Activated CD8-positive, alpha-beta memory T cell treated with anti-CD3 and anti-CD28 coated beads, Interleukin-2, amount 50 U/mL, for 48 hours (primary cell): ENCODE measurements at places on chromosomes 2 and 18.
A peak's percentile ranks its signal among the peaks of the same experiment; 100 is the strongest.

GRCh38 chr18:906416-907114 lies 1.9 kb downstream of the ADCYAP1 start:
- peak; percentile 57 for DNase-seq

DNA sequence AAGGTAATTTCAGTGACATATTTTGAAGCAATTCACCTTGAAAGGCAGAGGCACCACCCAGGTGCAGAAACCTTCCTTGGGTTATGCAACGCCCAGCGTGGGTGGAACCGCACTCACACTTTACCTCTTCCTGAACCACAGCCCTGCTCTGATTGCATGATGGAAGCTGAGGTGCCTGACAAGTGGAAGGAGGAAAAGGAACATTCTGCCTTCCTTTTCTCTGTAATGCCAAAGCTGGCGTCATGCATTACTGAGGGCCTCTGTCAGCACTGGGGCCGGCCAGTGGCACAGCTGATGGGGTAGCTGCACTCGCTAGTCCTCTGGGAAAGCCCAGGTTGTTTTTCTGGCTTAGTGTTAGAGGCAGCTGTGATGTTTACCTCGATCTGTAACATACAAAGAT lies 266.5 kb downstream of the NEDD4L start:
- no peak for DNase-seq

DNA sequence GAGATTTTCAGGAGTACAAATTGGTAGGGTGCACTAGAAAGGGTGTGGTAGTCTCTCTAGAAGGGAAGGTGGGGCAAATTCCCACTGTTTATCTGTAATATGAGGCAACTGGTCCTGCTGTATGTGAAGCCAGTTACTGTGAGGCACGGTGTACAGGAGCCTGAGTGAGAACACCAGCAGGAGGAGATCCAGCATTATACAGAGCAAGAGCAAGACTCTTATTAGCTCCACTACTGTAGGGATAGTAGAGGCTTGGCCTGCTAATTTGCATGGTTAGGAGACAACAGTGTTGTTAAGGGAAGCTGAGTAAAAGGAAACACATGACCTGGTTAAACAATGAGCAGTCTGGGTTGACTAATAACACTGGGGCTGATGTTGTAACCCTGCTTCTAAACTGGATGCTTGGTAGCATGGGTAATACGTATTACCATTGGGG lies 76.3 kb upstream of the WDSUB1 start:
- no peak for DNase-seq

DNA sequence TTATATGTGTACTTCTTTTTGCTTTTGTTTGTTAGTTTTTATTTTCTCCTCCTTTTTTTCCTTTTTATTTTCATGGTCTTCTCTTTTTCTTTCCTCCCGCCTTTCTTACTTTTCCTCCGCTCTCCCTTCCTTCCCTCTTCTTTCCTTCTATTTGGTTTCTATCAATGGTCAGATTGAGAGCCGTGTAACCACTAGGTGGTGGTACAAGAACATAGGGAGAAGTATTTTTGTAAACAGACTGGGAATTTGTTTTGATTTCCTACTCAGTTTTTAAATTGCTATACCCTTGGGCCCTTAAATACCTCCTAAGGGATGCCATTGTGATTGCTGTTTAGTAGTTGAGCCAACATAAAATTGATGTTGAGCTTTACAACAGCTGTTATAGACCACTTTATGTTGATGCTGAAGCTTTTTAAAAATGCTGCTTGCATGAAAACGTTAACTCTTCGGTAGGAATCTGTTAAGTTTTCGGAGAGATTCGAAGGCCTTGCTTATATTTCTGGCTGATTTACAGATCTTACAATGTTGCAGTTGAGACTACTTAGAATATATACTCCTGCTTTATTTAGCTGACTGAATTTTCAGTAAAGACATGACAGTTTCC lies 124.2 kb downstream of the UBE2E3 start:
- DNase-seq = no peak

DNA sequence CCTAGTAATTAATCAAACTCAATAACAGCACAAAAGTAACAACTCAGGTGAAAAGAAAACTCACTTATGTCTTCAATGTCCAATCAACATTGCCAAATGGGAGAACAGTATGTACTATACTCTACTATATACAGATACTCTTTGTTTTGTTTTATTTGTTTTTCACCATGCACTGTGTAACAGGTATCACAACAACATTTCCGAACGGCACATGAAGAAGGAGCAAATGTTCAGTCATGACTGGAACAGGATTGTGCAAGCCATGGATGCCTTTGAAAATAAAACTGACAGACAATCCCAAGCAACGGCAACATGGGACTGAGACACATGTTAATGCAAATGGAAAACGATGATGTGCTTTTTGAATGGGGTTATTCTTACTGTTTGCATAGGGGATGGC lies 334.9 kb upstream of the THUMPD2 start:
- no peak for DNase-seq

DNA sequence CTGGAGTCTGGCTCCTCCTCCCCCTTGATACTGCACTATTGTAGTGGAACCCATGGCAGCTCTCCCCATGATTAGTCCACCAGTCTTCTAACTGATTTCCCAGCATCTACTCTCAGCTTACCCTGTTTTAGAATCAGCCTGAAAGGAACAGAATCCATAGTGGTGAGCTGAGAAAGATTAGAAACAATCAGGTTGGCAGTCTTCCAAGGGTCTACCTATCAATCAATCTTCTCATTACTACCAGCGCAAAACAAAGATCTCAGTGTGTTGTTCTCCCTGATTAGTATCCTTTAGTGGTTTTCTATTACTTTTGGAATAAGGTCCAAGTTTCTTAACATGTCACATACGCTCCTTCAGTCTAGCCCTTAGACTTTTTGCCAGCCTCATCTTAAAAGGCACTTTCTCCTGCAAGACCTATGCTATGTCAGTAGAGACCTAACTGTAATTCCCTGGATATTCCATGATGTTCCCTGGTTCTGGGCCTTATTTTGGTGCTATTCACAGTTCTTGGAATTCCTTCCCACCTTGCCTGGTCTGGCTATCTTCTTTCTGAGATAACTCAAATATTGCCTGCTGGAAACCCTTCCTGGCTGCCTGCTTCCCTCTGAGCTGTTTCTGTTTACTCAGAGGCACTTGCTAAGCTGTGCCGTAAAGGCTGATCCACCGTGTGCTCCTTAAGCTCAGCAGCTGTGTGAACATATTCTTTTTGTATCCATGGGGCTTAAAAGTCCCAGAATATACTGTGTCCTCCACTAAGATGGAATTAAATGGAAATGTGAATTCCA lies 32.6 kb downstream of the LAMA3 start:
- no peak for DNase-seq

DNA sequence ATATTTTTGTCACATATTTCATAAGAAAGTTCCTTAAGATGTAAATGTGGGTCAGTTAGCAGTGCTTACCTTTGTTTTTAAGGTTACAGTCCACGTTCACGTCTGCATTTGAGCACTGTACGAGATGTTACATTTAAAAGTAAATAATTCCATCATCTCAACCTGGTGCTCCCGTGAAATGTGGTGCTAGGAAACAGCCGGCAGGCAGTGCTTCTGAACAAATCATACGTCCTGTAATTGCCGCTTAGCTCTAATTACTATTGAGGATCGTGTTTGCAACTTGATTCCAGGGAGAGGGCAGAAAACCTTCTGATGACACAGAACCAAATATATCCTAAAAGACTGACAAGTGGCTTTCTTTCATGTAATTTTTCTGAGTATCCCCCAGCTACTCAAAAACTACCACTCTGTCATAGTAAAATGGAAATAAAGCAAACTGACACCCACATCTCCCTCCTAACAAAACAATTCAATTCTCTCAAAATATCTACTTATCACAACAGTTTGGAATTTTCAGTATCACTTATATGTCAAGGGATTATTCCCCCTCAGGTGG lies 297.8 kb upstream of the SESTD1 start:
- no peak for DNase-seq

DNA sequence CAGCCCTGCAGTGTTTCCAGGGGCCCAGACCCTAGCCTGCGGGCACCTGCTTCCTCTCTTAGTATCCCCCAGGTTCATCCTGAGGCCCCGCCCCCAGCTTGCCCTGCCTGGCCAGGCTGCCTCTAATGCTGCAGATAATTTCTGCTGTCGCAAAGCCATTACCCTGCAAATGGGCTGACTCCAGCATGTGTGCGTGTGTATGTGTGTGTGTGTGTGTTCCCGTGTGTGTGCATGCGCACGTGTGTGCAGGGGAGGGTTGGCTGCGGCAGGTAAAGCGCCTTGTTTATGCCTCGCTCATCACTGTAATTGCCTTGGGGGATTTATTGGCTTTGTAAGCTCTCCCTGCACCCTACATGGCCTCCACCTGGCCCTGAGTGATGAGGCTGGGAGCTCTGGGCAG lies 7.6 kb upstream of the PRSS56 start:
- no peak for DNase-seq

DNA sequence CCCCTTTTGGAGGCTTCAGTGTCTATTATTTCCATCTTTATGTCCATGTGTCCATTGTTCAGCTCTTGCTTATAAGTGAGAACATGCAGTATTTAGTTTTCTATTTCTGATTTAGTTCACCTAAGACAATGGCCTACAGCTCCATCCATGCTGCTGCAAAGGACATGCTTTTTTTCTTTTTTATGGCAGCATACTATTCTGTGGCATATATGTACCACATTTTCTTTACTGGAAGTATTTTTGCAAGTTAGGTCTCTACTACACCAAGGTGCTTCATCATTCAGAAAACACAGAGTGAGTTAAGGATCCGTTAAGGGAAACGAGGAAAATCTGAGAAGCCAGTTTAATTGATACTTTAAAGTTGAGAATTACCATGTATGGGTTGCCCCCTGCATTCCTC lies 297.2 kb downstream of the CDCA7 start:
- DNase-seq = no peak

DNA sequence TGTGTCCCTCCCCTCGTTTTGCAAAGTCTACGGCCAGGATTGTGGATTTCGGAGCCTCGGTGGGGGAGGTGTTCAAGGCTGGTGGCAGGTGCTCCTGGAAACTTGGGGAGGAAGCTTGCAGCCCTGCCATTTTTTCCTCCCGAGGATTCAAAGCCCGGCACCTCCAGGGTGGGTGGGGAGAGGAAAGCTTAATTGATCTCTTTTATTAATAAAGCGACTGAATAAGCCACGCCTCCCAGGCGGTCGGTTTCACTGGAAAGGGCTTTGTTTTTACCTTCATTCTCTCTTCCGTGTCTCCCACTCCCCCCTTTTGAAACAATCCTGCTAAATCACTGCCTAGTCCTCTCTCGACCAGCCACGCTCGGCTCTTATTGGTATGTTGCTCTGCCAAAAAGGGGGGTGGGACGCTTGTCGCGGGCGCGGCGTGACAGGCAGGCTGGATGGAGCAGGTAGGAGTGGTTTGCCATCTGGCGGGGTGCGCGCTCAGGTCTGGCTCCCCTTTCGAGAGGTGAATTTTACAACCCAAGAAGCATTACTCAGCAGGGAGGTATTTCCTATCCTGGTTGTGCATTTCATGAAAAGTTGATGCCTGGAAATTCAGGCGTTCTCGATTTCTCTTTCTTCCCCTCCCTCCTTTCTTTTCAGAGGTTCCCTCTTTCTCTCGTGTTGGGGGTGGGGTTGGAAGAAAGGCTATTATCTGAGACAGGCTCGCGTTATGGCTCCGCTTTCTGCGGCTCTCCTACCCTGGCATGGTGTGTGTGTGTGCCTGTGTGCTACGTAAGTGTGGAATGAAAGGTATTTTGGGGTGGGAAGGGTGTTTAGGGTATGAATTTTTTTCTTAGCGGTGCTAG lies 1.4 kb downstream of the NEDD4L start:
- peak; percentile 62 for DNase-seq

DNA sequence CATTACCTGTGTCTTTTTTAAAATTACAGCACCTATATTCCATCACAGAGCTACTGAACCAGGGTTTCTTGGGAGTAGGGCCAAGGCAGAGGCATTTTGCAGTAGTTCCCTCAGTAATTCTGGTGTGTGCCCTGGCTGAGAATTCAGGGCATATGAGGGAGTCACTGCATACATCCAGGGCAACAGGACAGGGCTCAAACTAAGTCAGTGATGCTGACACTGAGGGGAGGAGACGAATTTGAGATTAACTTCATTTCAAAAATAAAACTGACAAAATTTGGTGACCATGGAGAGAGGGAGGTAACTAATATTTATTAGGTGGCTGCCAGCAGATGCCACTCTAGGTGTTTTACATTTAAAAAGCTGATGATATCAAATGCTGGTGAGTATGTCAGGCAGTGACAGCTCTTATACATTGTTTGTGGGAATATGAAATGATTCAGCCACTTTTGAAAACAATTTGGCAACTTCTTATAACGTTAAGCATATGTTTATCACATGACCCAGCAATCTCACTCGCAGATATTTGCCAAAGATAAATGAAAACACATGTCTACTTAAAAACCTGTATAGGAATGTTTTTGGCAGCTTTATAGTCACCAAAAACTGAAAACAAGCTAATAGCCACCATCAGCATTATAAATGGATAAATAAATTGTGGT lies 20.3 kb downstream of the STRADB start:
- no peak for DNase-seq

DNA sequence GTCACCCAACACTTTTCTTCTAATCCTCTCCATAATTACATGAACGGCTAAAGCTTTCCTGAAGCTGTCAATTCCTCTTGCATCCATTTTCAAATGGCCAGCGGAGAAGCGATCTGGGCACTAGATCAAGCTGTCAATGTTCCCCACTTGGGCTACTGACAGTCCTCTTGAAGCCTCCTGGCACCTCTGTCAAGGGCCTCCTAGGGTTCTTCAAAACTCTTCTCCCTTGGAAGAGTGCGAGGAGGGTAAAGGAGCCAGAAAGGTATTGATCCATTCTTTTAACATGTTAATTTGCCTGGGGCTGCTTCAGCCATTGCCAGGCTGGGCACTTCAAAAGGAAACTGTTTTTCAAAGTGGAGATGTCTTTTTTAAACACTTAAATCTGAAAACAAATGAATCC lies 19.8 kb downstream of the EPHA4 start:
- DNase-seq = no peak

GRCh38 chr2:11187731-11188130 lies 32.5 kb downstream of the SLC66A3 start:
- no peak for DNase-seq

DNA sequence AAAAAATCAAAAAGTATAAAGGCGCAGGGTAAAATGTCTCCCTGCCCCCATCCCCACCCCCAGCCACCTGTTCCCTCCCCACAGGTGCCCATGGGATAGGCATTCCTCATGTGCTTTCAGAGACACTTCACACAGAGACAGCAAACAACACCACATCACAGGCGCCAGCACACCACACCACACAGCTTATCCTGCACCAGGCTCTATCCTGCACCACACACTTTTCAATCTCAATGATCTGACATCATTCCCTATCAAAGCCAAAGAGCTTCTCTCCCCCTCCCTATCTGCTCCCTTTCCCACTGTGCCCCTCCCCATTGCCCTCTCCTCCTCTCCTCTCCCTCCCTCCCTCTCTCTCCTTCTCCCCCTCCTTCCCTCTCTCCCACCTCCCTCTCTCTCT lies 15.5 kb downstream of the FAM178B start:
- DNase-seq = no peak

GRCh38 chr2:70670626-70671025 lies 97.4 kb downstream of the ADD2 start:
- no peak for DNase-seq

GRCh38 chr2:17416884-17417391 lies 101.3 kb downstream of the RAD51AP2 start:
- DNase-seq = no peak

GRCh38 chr18:74949611-74950010 lies 259.3 kb downstream of the PTGR3 start:
- DNase-seq = no peak
